ENCODE measurements at places on chromosomes 12 and 14. TPM values are rescaled to one million over a fixed set of nuclear protein-coding genes. Genes with fewer than 3 reads are reported as not detected.

The ITPK1 gene
- 68.1 TPM for total RNA-seq

DNA sequence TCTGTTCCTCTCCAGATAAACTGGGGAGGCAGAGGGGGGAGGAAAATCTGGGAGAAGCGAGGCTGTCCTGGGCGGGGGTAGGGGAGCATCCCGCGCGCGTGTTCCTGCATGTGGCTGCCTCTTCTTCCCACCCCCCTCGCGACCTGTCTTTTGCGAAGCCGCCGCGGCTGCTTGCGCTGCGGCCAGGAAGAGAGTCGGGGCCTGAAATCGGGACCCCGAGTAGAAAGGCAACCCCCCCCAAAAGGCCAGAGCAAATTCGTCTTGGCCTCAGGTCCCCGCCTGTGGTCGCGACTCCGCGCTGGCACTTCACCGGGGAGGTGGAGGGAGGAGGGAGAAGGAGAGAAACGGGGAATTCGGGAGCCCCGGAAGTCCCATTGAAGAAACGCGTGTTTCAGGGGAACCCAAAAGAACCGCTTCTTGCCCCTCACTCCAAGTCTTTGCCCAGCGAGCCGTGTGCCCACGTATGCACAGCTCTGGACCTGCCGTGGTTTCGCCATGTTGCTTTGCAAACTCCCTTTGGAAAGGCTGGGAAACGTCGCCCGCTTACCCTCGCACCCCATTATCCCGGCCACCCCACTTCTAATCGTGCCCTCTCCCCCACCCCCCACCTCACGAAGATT is 944 bp downstream of the CCND2 start:
- peaks cover 21% of the 10 kb centered on the region for H3K36me3 ChIP-seq
- no peak overlapping the region for H3K27ac ChIP-seq
- H3K4me3 ChIP-seq, result peak overlapping the region; percentile 95
- peaks cover 19% of the 10 kb centered on the region for H3K4me1 ChIP-seq
- peaks cover 48% of the 10 kb centered on the region for H3K27me3 ChIP-seq
- peak; percentile 78 for DNase-seq

- no peak for DNase-seq
- no peak overlapping the region for H3K27ac ChIP-seq
- no peaks in the 10 kb centered on the region for H3K27me3 ChIP-seq
- no peaks in the 10 kb centered on the region for H3K36me3 ChIP-seq
- H3K4me3 ChIP-seq, result no peak overlapping the region
Observed at GRCh38 chr14:83251402-83251801, 1717.7 kb upstream of the SEL1L start.

DNA sequence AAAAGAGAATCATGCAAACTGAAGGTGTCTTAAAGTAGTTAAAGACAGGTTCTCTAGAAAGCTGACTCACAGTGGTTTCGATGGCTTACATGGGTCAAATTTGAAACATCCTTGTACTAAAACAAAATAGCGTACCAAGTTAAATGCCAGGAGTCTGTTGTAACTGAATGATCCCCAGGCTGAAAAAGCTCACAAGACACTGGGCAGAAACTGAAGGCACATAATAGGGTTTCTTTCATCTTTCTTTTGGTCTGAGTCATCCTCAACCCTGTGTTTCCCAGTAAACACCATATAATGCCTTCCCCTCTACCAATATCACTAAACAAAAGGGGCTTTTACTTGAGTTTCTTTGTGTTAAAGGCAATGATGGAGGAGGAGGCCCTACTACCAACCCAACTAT is 12.8 kb downstream of the ZFYVE1 start:
- H3K27ac ChIP-seq, result no peak overlapping the region
- H3K36me3 ChIP-seq, result peaks cover 36% of the 10 kb centered on the region
- no peak for DNase-seq
- no peaks in the 10 kb centered on the region for H3K4me1 ChIP-seq
- H3K27me3 ChIP-seq, result no peaks in the 10 kb centered on the region

GRCh38 chr12:100755186-100755585 is 39.4 kb upstream of the ANO4 start:
- no peak for DNase-seq
- no peaks in the 10 kb centered on the region for H3K4me1 ChIP-seq
- H3K4me3 ChIP-seq, result no peak overlapping the region
- no peak overlapping the region for H3K27ac ChIP-seq
- H3K27me3 ChIP-seq, result no peaks in the 10 kb centered on the region

Measured in endodermal cell (in vitro differentiated cells).